SHP77 (cell line): ENCODE measurements at places on chromosomes 7 and 10.
A peak's percentile ranks its signal among the peaks of the same experiment; 100 is the strongest.

- no peak for DNase-seq
Observed at GRCh38 chr7:144050093-144050492, 1.3 kb downstream of the OR2A5 start.

GRCh38 chr7:115293628-115294240 is 371.8 kb downstream of the MDFIC start:
- no peak for DNase-seq

GRCh38 chr10:26647602-26648244 is 49.8 kb upstream of the PDSS1 start:
- no peak for DNase-seq

DNA sequence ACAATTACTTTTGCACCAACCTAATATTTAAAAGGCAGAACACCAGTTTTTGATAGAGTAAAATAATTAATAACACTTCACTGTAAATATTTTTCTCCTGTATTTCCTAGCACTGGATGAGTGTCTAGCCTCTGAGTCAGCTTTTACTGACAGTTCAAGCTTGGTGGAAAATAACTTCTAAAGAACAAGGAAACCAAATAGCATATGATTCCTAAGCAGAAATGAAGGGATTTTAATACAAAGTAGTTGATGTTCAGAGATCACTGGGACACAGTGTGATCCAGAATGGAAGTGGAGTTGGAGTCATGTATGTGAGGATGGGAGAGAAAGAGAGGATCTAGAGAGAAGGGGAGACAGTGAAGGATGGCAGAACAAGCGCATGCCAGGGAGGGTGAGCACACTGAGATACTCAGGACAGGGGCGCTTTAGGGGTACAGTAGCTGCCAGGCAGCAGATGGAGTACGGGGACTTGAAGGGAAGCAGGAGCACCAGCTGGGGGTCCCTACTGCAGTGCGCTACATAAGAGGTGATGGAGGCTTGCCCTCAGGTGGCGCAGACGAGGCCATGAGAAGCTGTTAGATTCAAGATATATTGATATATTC is 117.9 kb upstream of the KLF6 start:
- no peak for DNase-seq

DNA sequence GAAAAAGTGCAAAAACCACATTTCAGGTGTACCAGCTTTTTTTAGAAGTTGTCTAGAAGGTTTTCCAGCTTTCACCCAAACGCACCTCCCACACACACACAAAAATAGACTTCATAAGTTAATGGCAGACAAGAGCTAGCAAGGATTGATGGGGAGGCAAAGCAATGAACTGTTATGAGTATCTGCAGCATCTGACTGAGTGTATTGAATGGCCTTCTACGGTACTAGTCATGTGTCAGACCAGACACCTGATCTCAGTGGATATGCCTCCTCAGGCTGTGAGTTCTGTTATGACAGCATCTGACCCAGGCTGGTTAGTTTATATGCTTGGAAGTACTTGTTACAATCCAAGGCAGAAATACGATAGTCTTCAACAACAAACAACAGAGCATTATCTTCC is 406.1 kb upstream of the AUTS2 start:
- DNase-seq = no peak

DNA sequence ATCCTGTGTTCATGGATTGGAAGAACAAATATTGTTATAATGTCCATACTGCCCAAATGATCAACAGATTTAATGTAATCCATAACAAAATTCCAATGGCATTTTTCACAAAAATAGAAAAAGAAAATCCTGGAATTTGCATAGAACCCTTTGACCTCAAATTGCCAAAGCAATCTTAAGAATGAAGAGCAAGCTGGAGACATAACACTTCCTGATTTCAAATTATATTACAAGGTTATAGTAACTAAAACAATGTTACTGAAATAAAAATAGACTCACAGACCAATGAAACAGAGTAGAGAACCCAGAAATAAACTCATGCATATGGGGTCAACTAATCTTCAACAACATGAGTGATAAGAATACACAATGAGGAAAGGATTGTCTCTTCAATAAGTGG is 302.5 kb downstream of the PHTF2 start:
- DNase-seq = no peak

- no peak for DNase-seq
Observed at GRCh38 chr10:108500396-108500795, 1335.9 kb upstream of the SORCS1 start.

GRCh38 chr7:5458921-5459480 is 35.4 kb upstream of the TNRC18 start:
- DNase-seq = no peak

DNA sequence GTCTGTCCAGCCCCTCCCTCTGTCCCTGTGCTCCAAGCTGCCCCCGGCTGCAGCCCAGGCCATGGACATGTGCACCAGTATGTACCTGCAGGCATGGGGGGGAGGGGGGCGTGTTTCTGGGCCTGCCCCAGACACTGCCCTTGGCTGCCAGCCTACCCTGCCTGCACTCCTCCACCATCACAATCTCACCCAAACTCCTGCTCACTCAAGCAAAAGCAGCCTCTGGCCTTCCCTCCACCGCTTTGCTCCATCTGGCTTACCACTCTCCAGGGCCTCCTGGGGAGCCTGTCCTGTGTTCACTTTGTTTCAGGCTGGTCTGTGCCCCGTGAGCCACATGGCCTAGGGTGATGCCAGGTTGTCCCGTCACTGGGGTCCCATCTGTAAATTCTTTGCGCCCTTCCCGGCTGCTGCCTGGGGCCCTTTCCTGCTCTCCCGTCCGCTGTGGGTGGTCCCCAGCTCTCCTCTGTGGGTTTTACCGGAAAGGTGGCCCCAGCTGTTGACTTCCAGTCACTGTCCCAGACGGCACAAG is 33.3 kb upstream of the PPIF start:
- DNase-seq = no peak

- DNase-seq = peak; percentile 69
Observed at GRCh38 chr7:129091484-129092002, 36.6 kb upstream of the TNPO3 start.
